Erythroblast (primary cell): ENCODE measurements at places on chromosomes 4 and X.

DNA sequence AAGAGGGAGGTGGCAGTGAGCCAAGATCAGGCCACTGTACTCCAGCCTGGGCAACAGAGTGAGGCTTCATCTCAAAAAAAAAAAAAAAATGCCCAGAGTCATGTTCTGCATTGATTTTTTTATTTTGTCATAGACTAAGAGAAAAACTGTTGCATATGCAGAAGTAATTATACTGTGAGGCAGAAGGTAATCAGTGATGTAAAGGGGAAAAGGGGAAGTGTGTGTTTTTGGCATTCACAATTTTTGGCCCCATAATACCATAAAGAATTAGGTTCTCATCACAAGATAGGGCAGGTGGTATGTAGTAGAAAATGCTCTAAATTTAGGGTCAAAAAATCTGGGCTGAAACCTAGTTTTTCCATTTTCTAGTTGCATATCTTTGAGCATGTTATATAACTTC, 47.3 kb upstream of the GAB1 start:
- no peak for DNase-seq

- DNase-seq, result no peak
These were observed 3.1 kb downstream of the NKX1-1 start for GRCh38 chr4:1403177-1403583.

DNA sequence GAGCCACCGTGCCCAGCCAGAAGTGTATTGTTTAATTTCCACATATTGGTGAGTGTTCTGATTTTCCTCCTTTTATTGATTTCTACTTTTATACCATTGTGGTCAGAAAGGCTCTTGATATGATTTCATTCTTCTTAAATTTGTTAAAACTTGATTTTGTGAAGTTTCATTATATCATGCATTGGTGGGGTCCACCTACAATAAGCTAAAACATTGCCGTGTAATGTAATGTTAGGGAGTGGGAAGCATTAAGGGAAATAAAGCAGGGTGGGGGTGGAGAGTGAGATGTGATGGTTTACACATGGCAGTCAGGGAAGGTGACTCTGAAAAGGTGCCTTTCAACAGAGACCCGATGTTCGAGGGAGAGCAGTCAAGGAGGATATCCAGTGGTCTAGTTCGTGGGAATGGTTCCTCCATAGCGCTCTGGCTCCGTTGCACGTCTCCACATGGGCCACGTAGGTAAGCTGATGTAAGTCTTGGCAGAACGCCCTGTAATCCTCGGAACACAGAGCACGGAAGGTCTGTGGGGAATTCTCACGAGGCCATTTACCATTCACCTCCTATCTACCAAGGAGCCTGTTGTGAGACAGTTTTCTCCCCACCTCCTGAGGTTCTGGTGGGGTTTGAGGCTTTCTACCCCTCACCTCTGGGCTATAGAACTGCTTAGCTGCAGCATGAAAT, 7.7 kb upstream of the WDR13 start:
- no peak for DNase-seq

GRCh38 chr4:70452946-70453345, 19.1 kb upstream of the MUC7 start:
- DNase-seq, result no peak

DNA sequence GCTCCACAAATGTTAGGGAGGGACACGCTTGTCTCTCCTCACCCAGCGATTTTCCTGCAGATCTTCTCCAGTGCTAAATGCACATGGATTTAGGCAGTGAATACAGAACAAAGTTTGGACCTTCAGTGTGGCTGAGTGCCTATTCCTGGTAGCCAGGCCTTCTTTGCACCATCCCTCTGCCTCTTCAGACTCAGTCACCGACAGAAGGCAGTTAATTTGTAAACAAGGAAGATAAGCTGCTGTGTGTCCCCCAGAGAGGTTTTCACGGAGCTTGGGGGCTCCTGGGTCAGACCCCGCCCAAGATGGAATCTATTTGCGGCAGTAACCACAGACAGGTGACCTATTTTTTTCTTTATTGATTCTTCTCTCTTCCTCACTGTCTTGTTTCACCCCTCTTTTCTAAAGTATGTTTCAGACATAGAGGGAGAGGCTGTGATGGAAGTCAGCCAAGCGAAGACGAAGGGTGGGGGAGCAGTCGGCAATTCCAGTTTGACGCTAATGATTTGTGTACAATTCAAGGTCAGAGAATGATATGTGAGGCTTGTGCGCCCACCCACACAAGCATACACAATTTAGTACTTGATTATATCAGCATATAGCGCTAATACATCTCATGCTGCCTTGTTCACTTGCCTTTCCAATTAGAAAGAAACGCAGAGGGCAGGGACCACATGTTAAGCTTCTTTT, 200.8 kb downstream of the MGST2 start:
- no peak for DNase-seq

GRCh38 chr4:140255467-140255866, 101.5 kb upstream of the MAML3 start:
- DNase-seq, result no peak

DNA sequence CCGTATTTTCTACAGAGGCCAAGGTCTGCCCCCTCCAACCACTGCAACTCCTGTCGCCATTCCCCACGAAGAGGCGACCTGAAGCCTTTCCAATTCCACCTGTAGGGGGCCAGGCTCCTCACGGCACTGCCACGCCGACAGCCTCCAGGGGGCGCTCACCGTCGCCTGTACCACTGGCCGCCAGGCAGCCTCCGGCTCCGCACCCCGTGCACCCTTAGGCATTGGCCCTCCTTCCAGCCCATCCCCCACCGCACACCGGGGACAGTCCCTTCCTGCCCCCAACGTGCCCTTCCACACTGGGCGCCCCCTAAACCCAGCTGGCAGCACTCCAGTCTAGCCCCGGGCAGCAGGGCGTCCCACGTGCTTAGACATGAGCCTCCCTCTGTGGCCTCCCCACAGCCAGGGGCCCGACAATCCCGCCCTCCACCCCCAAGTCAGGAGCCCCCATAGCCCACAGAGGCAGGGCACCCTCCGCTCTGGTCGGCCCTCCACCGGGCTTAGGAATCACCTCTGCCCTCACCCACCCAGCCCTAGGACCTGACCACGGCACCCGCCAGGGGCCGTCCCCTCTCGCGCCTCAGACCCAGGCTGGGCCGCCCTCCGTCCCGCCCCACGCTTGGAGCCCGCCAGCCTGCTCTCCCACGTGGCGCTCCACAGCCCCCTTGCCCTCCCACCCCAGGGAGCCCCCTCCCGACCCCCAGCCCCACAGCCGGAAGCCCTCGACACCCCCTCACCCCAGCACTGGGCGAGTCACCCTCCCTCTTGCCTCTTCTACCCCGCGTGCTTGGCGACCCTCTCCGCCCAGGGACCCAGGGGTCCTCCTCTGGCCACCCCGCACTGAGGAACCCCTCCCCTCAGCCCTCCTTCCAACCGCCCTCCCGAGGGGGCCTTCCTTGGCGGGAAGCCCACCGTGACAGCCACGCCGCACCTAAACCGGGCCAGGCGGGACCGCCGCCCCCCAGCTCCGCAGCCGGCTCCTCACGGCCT, 711 bp downstream of the PNMA6E start:
- peak; percentile 66 for DNase-seq

DNA sequence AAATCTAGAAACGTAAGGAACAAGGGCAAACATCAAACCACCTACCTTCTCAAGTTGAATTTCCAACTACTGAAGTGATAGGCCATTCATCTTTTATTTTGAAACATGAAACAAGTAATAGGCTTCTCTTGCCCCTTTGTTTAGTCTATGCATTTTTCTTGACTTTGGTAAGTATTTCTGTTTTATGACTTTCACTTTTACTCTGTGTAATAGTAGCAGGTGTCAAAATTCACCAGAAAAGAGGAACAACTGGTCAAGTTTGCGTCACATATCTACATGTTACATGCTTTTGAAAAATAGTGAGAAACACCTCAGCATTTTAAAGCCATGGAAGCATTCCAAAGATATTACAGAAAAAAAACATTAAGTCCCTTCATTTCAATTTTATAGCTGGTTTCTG, 157.1 kb upstream of the FTHL17 start:
- DNase-seq, result no peak

- no peak for DNase-seq
These were observed 123.5 kb downstream of the CHRNA9 start for GRCh38 chr4:40458683-40459082.

- no peak for DNase-seq
These were observed 22.8 kb upstream of the MAP7D3 start for GRCh38 chrX:136273986-136274385.

GRCh38 chrX:17027931-17028330, 81.5 kb downstream of the REPS2 start:
- no peak for DNase-seq
